ENCODE measurements at places on chromosomes 12 and 14. TPM values are rescaled to one million over a fixed set of nuclear protein-coding genes. Genes with fewer than 3 reads are reported as not detected.

- no peak for DNase-seq
These were observed 66.6 kb upstream of the C14orf180 start for GRCh38 chr14:104512771-104513640.

DNA sequence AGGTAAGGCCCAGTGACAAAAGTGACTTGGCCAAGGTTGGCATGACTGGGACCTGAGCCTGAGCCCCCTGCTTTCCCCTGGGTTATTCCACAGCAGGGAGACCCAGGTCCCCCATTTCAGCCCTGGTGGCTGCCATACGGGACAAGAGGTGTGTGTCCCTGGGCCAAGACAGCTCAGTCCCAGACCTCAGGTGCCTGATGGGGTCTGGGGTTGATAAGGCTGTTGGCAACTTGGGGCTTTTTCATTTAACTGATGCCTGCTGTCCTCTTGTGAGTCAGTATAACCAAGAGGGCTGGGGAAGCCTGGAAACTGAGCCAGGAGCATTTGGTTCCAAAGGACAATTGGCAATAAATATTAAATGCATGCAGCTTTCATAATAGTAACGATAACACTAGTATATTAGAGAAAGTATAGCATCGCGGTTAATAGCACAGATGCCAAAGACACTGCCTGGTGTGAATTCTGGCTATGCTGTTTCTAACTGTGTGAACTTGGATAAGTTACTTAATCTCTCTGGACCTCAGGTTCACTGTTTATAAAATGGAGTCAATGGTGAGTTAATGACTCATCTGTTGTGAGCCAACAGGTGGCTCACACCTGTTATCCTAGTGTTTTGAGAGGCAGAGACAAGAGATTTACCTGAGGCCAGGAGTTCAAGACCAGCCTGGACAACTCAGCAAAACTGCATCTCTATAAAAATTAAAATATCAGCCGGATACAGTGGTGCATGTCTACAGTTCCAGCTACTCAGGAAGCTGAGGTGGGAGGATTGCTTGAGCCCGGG is 898 bp downstream of the SDSL start:
- no peak for DNase-seq

DNA sequence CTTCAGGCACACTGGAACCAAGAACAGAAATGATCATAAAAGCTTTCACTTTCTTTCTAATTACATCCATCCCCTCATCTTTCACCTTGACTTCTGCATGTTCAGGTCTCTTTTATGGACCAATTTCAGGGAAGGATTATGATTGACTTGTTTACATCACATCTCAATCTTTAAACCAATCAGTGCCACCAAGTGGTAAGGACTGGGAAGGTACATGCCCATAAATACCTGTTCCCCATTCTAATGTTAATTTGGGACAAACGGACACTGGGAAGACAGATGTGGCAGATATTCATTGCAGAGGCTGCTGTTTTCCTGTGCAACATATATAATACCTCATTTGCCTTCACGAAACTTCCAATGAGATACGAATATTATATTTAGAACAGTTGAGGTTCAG is 978.1 kb downstream of the GALC start:
- no peak for DNase-seq

- no peak for DNase-seq
These were observed 8.8 kb upstream of the SLC24A4 start for GRCh38 chr14:92314182-92314581.

The RFLNA gene
- not detected for total RNA-seq

Measured in HCT116 (cell line).